HFFc6 (cell line): ENCODE measurements at places on chromosomes 5 and 9.

- DNase-seq: no peak
Observed at GRCh38 chr5:76169146-76169905, 86.1 kb downstream of the SV2C start.

GRCh38 chr5:31939151-31939550 lies 235.0 kb downstream of the GOLPH3 start:
- no peak for DNase-seq

- no peak for DNase-seq
Observed at GRCh38 chr9:91178281-91179236, 183.2 kb downstream of the AUH start.

- no peak for DNase-seq
Observed at GRCh38 chr9:89097219-89097618, 81.4 kb downstream of the SHC3 start.

DNA sequence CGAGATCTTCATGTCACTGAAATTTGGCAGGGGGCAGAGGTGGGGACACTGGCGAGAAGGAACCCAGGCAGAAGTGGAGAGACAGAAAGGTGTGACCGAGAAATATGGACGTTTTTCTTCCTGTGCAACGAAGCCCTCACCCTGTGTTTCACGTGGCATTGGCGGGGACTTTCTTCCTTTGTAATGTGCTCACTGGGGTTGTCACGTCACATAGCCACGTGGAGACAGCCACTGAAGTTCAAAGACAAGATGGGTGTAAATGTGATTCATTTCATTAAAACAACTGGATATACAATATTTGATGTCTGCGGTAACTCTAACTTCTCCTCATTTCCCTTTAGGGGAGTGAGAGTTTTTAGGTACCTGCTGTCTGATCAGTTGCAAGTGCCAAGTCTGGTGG lies 225.7 kb downstream of the FSTL4 start:
- DNase-seq: no peak

DNA sequence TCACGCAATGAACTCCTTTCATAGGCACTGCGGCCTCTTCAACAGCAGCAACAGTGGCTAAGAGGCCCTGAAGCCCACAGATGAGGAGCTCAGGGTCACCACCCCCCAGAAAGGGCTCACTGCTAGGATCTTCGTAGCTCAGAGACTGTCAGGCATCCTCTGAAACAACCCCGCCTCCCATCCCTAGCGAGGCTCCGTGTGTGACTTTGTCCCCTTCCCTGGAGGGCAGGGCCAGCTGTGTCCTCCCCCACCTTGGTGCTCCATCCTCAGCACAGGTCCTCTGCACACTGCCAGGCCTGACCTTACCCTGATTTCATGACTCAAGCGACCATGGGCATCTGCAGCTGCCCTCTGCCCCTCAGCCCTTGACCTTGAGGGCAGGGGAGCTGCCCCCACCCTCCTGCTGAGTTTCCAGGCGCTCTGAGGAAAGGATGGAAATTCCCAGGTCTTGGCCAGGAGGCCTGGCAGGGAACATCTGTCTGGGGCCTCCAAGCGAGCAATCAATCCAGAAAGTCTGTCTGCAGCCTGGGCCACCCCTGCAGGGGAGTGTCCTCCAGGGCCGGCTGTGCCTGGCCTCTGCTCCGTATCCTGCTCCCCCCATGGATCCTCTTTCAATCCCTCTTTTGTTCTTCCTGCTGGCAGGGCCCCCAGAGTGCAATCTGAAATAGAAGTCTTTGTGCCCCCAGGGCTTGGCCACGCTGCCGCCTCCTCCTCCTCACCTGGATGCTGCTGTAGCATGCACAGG lies 6.8 kb upstream of the IRX4 start:
- no peak for DNase-seq
